Gastroesophageal sphincter (tissue), 4 donors: ENCODE measurements at places on chromosomes 6 and 20. TPM values are rescaled to one million over a fixed set of nuclear protein-coding genes. Genes with fewer than 3 reads are reported as not detected.
A peak's percentile ranks its signal among the peaks of the same experiment; 100 is the strongest.

The KIF6 gene
- 2.3 TPM for total RNA-seq

The CFB gene
- 15.5 TPM for total RNA-seq

The BTNL2 gene
- not detected for total RNA-seq

The LAMA5 gene
- 217 TPM for total RNA-seq

The TNF gene
- total RNA-seq = not detected

GRCh38 chr6:106474466-106474865 is 113.9 kb downstream of the CRYBG1 start:
- no peak for ATAC-seq

GRCh38 chr6:170068496-170068895 is 222.4 kb downstream of the DLL1 start:
- no peak for ATAC-seq

DNA sequence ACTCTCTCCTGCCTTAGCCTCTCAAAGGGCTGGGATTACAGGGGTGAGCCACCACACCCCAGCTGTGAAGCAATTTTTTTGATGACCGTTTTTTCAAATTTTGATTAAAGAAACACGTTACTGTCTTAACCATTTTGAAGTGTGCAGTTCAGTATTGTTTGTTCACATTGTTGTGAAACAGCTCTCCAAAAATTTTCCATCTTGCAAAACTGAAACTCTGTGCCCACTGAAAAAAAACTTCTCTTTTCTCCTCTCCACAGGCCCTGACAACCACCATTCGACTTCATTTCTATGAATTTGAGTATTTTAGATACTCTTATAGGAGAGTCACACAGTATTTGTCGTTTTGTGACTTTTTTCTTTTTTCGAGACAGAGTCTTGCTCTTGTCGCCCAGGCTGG is 53.9 kb downstream of the ECT2L start:
- no peak for ATAC-seq

- no peak for ATAC-seq
These were observed 16.6 kb downstream of the IRF4 start for GRCh38 chr6:408148-408547.

DNA sequence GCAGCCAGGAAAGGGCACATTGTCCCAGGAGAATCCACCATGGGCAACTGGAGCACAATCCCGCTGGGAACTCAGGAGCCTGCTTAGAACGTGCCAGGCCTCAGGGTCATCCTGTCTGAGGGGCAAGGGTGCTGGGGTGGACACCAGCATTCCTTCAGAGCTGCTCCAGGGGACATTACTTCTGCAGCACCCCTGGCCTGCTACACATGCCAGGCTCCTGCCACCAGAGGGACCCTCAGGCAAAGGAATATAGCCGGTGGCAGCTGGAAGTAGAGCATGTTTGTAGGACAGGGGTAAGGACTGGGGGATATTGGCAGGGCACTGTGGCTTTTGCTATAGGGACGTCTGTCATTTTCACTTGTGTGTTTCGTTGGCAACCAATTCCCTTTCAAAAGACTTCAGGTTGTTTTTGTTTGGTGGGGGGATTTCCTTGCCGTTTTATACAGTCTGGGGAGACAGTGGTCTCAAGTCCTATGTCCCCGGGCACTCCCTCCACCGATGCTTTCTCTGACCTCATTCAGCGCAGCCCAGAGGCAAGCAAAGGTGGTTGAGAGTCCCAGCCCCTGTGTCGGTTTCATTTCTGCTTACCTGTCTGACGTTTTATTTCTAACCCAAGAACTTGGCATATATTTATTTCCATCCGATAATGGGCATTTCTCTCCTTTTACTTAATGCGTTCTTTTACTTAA is 130.8 kb downstream of the JPH2 start:
- ATAC-seq = no peak

- ATAC-seq = no peak
These were observed 17.9 kb downstream of the RPF2 start for GRCh38 chr6:110999634-111000270.

DNA sequence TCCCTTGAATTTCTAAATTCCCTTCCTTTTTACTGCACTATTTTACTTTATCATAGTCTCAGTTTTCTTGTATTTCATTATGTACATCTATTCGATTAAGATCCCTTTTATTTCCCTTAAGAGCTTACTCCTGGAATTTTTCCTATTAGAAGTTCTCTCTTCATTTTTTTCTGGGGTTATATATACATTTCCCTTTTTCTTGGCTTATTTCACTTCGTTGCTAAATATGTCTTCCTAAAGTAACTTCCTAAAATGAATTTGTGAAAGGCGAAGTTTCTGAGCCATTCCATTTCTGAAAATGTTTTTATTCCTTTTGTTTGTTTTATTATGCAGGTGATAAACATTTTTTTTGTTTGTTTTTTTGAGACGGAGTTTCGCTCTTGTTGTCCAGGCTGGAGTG is 5.9 kb upstream of the CD109 start:
- ATAC-seq = no peak

DNA sequence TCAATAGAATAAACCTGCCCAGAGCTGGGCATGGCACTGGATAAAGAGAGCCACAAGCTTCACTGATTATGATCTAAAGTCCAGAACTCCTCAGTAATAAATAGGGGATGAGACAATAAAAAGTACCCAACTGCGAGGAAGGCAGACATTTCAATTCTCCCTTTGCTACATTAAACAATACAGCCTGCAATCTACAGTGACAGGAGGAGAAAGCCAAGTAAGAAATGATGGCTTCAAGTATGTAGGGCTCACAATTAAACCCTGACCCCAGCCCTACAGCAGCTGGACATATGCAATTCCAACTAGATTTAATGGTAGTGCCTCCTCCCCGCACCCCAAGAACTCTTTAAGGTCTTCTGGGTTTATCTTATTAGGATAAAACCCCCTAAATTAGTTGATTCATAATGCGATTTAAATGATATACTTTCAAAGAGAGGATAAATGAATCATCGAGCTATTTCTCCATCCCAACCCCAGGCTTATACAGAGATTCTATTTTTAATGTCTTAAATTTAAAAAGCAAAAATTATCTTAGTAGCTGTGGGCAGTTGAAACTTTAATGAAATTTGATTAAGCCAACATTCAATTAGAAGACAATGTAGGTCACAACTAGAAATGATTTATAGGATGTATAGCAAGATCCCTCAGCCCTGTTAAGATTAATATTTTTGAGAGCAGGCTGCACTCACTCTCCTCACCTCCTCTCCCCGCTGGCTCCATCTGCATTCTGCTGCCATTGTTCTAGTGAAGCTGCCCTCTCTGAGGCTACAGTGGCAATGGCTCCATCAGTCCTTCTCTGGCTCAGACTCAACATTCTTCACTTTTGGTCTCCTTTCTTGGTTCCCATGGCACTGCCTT is 57.1 kb downstream of the OGFRL1 start:
- no peak for ATAC-seq

- ATAC-seq = no peak
These were observed 93.1 kb upstream of the SOX4 start for GRCh38 chr6:21500314-21501020.

DNA sequence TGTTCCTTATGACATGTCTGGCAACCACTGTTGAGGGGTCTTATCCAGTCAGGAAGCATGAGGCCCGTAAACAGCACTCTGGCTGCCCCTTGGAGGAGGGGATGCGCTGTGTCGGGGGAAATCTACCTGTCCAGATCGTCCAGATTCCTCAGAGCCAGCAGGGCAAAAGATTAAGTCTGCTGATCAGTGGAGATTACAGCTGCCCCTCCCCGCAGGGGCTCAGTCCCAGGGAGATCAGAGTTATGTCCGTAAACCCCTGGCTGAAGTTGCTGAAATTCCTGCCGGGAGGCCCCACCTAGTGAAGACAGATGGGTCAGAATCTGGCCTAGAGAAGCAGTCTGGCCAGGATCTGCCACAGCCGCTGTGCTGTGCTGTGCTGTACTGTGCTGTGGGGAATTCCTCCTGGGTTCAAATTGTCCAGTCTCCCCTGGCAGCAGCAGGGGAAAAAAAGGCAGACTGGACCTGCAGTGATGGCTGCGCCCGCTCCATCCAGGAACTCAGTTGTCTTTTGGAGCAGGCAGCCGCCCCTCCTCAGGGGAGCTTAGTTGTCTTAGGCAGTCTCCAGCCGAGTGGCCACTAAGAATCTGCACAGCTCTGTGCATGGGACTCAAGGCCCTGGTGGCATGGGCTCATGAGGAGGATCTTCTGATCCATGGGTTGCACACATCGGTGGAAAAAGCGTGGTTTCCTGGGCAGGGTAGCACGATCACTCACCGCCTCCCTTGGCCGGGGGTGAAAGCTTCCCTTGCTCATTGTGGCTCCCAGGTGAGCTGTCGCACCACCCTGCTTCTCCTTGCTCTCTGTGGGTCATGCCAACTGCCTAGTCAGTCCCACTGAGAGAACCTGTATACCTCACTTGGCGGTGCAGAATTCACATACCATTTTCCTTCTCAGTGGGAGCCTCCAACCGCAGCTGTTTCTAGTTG is 1368.8 kb upstream of the ADGRB3 start:
- ATAC-seq = peak; percentile 28

GRCh38 chr20:13341737-13342393 is 120.8 kb downstream of the ISM1 start:
- no peak for ATAC-seq

DNA sequence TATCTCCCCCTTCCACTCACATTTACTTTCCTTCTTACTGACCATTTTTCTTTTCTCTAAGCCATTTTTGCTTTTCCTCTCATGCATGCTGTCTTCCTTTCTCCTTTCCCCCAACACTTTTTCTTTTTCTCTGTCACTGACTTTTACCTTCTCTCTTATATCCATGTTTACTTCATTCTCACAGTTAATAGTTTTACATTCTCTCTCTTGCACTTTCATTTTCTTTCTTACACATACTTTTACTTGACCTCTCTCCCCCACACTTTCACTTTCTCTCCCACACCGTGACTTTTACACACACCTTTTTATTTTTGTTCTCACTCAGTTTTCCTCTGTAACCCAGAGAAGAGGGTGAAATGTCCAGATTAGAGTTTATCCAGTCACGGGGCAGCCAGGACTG is 636.3 kb downstream of the PTPRT start:
- ATAC-seq = no peak

DNA sequence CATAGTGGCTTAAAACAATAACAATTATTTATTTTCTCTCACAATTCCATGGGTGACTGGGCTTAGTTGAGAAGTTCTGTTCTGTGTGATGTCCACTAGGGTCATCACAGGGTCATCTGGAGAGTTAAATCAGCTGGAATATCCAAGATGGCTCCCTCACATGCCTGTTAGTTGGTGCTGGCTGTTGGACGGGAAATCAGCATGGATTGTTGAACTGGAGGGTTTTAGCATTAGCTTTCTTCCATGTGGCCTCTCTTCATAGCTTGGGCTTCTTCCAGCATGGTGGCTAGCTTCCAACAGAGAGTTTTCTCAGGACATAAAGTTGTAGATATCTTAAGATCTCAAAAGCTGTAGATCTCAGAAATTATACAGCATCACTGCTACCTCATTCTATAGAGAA is 19.6 kb downstream of the MARCKS start:
- ATAC-seq = no peak

- ATAC-seq = no peak
These were observed 590.3 kb upstream of the CITED2 start for GRCh38 chr6:139964737-139965136.

GRCh38 chr6:132365281-132365907 is 35.9 kb downstream of the MOXD1 start:
- ATAC-seq = no peak

DNA sequence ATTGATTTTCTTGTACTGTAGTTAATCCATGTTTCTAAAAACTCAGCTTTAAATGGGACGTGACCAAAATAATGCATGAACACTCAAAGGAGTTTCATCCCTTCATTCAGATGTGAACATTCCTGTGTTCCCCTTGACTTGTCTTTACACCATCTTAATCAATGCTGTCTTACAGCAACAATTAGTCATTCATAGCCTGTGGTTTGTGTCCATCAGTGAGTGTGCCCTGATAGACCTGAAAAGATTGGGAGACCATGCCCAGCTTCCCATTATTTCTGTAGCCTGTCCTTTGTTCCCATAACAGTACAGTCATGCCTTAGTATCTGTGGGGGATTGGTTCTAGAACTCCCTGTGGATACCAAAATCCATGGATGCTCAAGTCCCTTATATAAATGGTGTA is 23.9 kb downstream of the NT5E start:
- no peak for ATAC-seq

- ATAC-seq = no peak
These were observed 5.0 kb downstream of the COL21A1 start for GRCh38 chr6:56242346-56242745.

DNA sequence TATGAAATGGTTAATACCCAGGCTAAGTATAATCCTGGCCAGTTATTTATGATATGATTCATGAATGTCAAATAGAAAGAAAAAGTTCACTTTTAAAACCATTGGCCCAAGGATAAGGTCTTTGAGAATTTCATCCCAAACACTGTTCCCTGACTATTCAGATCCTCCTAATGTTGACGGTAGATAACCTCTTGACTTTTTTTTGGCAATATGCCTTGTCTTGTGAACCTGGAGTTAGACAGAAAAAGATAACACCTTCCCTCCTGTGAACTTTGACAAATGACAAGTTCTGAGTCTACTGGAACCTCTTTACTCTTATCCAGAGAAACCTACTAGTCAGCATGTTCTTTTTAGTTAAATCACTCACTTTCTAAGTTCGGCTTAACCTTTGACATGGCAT is 166.8 kb upstream of the PREP start:
- ATAC-seq = no peak

DNA sequence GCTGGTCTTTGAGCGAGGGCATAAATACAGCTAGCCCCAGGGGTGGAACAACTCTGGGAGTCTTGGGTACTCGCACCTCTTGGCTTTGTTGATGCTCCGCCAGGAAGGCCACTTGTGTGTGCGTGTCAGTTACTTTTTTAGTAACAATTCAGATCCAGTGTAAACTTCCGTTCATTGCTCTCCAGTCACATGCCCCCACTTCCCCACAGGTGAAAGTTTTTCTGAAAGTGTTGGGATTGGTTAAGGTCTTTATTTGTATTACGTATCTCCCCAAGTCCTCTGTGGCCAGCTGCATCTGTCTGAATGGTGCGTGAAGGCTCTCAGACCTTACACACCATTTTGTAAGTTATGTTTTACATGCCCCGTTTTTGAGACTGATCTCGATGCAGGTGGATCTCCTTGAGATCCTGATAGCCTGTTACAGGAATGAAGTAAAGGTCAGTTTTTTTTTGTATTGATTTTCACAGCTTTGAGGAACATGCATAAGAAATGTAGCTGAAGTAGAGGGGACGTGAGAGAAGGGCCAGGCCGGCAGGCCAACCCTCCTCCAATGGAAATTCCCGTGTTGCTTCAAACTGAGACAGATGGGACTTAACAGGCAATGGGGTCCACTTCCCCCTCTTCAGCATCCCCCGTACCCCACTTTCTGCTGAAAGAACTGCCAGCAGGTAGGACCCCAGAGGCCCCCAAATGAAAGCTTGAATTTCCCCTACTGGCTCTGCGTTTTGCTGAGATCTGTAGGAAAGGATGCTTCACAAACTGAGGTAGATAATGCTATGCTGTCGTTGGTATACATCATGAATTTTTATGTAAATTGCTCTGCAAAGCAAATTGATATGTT is 19.2 kb downstream of the IRF4 start:
- no peak for ATAC-seq

DNA sequence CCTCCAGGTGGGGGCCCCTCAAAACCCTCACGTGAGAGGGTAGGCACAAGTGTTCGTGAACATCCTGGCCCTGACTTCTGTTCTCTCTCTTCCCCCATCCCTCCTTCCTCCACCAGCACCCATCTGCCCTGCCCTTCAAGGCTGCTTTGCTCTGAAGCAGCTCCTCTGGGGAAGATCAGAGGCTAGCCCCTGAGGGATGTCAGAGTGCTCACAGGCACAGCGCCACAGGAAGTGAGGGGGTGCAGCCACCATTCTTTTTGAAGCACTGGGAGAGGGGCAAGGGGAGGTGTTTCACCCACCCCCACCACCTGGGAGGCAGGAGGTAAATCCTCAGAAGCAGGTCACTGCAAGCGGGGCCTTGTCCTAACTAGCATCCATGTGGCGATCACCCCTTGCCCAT is 11.4 kb downstream of the MOCS1 start:
- no peak for ATAC-seq

- no peak for ATAC-seq
These were observed 184.9 kb upstream of the CST7 start for GRCh38 chr20:24764027-24764793.
